LHCN-M2 (cell line): ENCODE measurements at places on chromosomes 11 and 22. TPM values are rescaled to one million over a fixed set of nuclear protein-coding genes. Genes with fewer than 3 reads are reported as not detected.

Gene VPREB1
- total RNA-seq = not detected in 2 replicates

Gene CASP12
- total RNA-seq = 0.13 TPM in 1 of 2 replicates, not detected in the other

Gene BTBD18
- total RNA-seq = not detected in 2 replicates

Gene RSF1
- 19.5 and 48.9 TPM in 2 replicates for total RNA-seq

Gene KDM4D
- 1.9 and 2.8 TPM in 2 replicates for total RNA-seq

- no peak for DNase-seq
Measured at GRCh38 chr11:13110145-13110544, 101.0 kb downstream of the RASSF10 start.

- no peak for DNase-seq
Measured at GRCh38 chr11:85699957-85700741, 14.2 kb upstream of the CCDC89 start.

DNA sequence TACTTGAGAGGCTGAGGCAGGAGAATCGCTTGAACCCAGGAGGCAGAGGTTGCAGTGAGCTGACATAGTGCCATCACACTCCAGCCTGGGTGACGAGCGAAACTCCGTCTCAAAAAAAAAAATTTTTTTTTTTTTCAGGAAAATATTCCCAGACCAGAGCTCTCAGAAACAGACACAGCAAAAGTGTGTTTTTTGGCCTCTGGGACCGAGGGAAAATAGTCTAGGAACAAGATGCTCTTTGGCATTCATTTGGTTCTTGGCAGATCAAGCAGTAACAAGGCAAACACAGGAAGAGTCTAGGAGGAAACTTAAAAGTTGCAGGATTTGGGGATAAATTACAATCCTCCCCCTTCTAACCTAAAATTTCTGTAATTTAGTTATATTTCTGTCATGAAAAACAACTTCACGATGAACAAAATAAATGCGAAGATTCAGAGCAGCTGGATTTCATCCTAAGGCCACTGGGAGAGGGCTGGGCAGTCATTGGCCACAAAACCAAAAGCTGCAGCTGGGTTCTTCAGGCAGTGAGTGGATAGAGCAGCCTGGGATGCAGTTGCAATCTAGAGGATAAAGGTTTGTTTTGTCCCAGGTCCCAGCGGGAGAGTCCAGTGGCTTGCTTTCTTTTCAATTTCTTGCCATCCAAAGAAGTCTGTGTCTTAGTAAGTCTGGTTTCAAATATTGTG, 19.7 kb downstream of the ATG16L2 start:
- no peak for DNase-seq

DNA sequence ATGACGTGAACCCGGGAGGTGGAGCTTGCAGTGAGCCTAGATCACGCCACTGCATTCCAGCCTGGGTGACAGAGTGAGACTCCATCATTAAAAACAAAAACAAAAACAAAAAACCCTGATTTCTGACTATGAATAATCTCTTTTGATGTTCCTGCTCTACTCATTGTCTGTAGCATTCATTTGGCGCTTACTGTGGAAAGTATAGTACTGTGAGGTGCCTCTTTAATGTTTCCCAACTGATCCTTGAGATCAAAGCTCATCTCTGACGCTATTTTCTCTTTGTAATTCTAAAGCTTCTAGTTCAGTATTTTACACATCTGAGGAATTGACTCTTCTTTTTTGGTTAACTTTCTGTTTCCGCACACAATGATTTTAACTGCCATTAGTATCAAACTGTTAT, 60.0 kb downstream of the GRK3 start:
- no peak for DNase-seq

- no peak for DNase-seq
Measured at GRCh38 chr11:124874571-124875255, 9.5 kb downstream of the ROBO3 start.

GRCh38 chr11:11620173-11620920, 1.5 kb downstream of the GALNT18 start:
- DNase-seq = no peak

- DNase-seq = no peak
Measured at GRCh38 chr11:31813391-31814175, 2.5 kb upstream of the PAX6 start.
